ENCODE measurements at places on chromosomes 4 and X.

- no peak for DNase-seq
Measured at GRCh38 chrX:73206366-73206765, 8.3 kb downstream of the NAP1L2 start.

DNA sequence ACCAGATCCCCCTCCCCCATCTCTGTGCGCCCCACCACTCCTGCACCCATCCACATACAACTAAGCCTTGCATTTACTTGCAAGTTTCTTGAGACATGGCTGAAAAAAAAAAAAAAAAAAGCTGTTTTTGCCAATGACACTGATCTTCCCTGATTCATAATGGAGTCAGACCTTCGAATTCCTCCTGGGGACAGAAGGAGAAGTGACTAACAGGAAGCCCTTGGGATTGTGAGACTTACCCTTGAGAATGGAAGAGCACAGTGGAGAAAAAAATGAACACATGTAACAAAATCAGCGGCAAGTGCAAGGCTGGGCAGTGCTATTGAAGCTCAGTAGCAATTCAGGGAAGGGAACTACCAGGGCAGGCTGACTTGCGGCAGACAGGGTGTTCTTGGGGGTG lies 288.4 kb downstream of the BCOR start:
- DNase-seq: no peak

- no peak for DNase-seq
Measured at GRCh38 chr4:95256108-95256835, 292.5 kb downstream of the UNC5C start.

- no peak for DNase-seq
Measured at GRCh38 chr4:168082379-168082778, 10.0 kb upstream of the ANXA10 start.

- DNase-seq: no peak
Measured at GRCh38 chrX:72641611-72642010, 69.0 kb upstream of the HDAC8 start.

- DNase-seq: no peak
Measured at GRCh38 chr4:69909195-69909594, 21.7 kb upstream of the CSN1S1 start.

GRCh38 chr4:151673908-151674520 lies 86.8 kb downstream of the GATB start:
- DNase-seq: no peak

Data from stimulated activated CD4-positive, alpha-beta T cell treated with anti-CD3 and anti-CD28 coated beads, Interleukin-12 subunit alpha, Interleukin-12 subunit beta, amount 100 ng/mL, for 48 hours (primary cell).